ENCODE measurements at places on chromosomes 1 and 21. TPM values are rescaled to one million over a fixed set of nuclear protein-coding genes. Genes with fewer than 3 reads are reported as not detected.

C1orf94 gene
- total RNA-seq: not detected

DNA sequence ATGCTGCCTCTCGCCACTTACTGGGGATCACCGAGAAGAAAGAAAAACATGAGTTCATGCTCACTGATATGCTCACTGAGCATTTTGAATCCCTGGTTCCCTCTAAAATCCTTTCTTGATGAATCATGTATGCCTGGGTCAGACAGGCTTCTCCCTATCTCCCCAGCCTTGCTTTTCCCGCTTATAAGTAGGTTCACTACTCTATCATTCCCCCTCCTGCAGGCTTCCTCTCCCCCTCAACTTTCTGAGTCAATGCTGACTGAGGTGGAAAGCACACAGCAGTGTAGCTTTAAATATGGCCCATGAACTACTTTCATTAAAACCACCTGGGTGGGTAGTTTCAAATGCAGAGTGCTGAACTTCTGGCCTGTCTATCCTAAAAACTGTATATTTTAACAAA lies 41.7 kb downstream of the FMO4 start:
- H3K36me3 ChIP-seq: no peaks in the 10 kb centered on the region
- no peak overlapping the region for H3K4me3 ChIP-seq
- H3K27ac ChIP-seq: no peak overlapping the region
- H3K4me1 ChIP-seq: no peaks in the 10 kb centered on the region
- no peaks in the 10 kb centered on the region for H3K27me3 ChIP-seq
- no peak for DNase-seq

DNA sequence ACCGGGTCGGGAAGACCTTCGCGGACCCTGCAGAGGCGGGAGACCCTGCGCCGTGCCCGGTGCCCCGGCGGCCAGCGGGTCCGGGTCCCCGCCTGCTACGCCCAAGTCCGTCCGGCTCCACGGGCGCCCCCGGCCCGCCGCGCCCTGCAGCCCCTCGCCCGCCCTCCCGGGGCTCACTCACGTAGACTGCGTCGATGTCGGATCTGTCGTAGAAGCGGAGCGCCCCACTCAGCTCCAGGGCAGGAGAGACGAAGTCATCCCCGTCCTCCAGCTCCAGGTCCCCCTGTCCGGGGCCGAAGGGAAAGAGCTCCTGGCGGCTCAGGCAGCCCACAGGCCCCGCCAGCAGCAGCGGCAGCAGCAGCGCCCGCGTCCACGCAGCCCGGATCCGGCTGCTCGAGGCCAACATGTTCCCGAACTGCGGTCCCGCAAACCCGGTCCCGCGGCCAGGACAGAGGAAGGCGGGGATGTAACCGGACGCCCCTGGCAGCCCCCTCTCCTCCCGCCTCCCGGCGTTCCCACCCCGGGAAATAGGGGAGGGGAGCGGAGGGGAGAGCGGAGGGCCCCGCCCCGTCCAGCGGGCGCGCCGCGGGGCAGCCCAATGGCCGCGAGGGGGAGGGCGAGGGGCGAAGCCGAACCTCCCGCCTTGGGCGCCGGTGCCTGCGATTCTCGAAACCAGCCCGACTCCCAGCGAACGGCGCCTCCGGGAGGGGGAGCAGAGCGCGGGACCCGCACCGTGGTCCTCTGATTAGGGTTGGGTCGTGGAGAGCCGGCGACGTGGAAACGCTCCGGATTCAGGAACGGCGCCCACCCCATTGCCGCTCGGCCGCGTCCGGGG lies at the start of gene NID1:
NID1 (minus strand) TSS at position 417 of the 835 bp plus-strand sequence; CDS start at position 406, 11 bp downstream.
- peaks cover 5% of the 10 kb centered on the region for H3K36me3 ChIP-seq
- H3K27ac ChIP-seq: peak within 1 kb of the TSS; percentile 99
- peaks cover 7% of the 10 kb centered on the region for H3K4me1 ChIP-seq
- no peaks in the 10 kb centered on the region for H3K27me3 ChIP-seq

GRCh38 chr1:235105051-235106043 lies 23.3 kb downstream of the TOMM20 start:
- H3K4me3 ChIP-seq: no peak overlapping the region
- no peaks in the 10 kb centered on the region for H3K27me3 ChIP-seq
- H3K36me3 ChIP-seq: peaks cover 17% of the 10 kb centered on the region
- no peaks in the 10 kb centered on the region for H3K4me1 ChIP-seq

DNA sequence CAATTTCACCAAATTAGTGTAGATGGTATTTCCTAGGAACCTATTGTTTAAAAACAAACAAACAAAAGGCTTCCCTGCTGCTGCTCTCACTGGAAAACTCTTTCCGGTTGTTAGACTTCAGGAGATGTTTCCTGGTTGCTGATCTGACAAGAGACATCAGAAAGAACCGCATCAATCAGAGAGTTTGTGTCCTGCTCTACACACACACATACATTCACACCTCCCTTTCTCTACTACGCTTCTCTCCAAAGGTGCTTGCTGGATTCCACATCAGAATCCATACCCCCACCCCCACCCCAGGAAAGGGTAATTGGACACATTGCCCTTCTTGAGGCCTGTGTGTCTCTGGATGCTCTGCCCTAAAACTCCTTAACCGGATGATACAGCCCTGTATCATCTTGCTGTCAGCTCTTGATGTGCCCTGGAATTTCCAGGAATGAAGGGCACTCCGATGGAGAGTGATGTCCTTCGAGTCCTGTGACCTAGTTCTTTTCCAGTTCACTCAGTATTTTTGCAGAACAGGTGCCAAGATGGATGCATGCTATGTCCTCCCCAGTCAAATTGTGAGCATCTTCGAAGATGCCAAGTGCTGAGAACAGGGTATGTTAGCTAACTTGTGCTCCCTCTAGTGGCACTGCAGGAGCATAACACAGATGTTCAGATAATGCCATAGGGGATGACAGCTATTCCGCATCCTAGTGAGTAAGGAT lies 113.7 kb upstream of the SLC35F3 start:
- H3K4me1 ChIP-seq: no peaks in the 10 kb centered on the region
- peak; percentile 24 for DNase-seq
- H3K4me3 ChIP-seq: no peak overlapping the region
- no peak overlapping the region for H3K27ac ChIP-seq
- H3K36me3 ChIP-seq: no peaks in the 10 kb centered on the region

DNA sequence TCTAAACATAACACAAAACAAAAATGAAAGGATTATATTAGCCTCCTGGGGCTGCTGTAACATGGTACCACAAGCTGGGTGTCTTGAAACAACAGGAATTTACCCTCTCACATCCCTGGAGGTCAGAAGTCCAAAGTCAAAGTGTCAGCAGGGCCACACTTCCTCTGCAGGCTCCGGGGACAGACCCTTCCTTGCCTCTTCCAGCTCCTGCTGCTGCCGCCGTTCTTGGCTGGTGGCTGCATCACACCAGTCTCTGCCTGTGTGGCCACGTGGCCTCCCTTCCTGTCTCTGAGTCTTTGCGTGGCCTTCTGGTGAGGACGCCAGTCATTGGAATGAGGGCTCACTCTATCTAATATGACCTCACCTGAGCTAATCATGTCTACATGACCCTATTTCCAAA lies 8.2 kb downstream of the SLC37A1 start:
- DNase-seq: no peak
- H3K27me3 ChIP-seq: no peaks in the 10 kb centered on the region
- H3K36me3 ChIP-seq: peaks cover 6% of the 10 kb centered on the region
- no peak overlapping the region for H3K4me3 ChIP-seq

PTGER3 gene
- 1.8 TPM for total RNA-seq

Measured in lung (tissue), 17 donors.